Smooth muscle cell of trachea (primary cell): ENCODE measurements at places on chromosomes 3 and 15. TPM values are rescaled to one million over a fixed set of nuclear protein-coding genes. Genes with fewer than 3 reads are reported as not detected.

Gene ARPIN
- 12.7 and 17.9 TPM in 2 replicates for total RNA-seq

Gene BCHE
- 5.8 and 11.1 TPM in 2 replicates for total RNA-seq

Gene ACP3
- total RNA-seq = 0.99 and 4.5 TPM in 2 replicates

Gene CLDN11
- total RNA-seq = 211 and 779 TPM in 2 replicates

Gene GOLGA6L7
- total RNA-seq = not detected in 2 replicates

Gene CACNA2D2
- total RNA-seq = not detected in 2 replicates

Gene TMC3
- total RNA-seq = not detected in 2 replicates

Gene ZNF662
- total RNA-seq = 2.3 and 2.8 TPM in 2 replicates

Gene WWTR1
- 33.2 and 39.6 TPM in 2 replicates for total RNA-seq

Gene ACTRT3
- total RNA-seq = 4.8 and 5.4 TPM in 2 replicates

Gene MFAP1
- 27.6 and 31.1 TPM in 2 replicates for total RNA-seq

Gene TUSC7
- total RNA-seq = under 0.01 TPM in 1 of 2 replicates, not detected in the other

Gene TAGLN3
- 0.87 and 0.99 TPM in 2 replicates for total RNA-seq

Gene RARB
- 15.5 and 16.9 TPM in 2 replicates for total RNA-seq

Gene CHL1
- 3.3 and 8.9 TPM in 2 replicates for total RNA-seq

Gene PRR20G
- total RNA-seq = not detected in 2 replicates

Gene CD200R1
- total RNA-seq = under 0.01 TPM in 1 of 2 replicates, not detected in the other

Gene SQOR
- 82.3 and 158 TPM in 2 replicates for total RNA-seq

Gene SLC15A2
- total RNA-seq = under 0.01 and 0.50 TPM in 2 replicates

Gene C3orf52
- total RNA-seq = 1.5 and 1.8 TPM in 2 replicates

Gene FOXB1
- not detected in 2 replicates for total RNA-seq

Gene BUB1B
- 1.8 and 33.3 TPM in 2 replicates for total RNA-seq

Gene MLF1
- total RNA-seq = 11.9 and 12.7 TPM in 2 replicates

Gene CCR1
- total RNA-seq = 4.5 and 7.6 TPM in 2 replicates
